ENCODE measurements at places on chromosomes 2 and 18.

GRCh38 chr2:217412277-217412676, 552.4 kb upstream of the TNP1 start:
- DNase-seq: no peak

DNA sequence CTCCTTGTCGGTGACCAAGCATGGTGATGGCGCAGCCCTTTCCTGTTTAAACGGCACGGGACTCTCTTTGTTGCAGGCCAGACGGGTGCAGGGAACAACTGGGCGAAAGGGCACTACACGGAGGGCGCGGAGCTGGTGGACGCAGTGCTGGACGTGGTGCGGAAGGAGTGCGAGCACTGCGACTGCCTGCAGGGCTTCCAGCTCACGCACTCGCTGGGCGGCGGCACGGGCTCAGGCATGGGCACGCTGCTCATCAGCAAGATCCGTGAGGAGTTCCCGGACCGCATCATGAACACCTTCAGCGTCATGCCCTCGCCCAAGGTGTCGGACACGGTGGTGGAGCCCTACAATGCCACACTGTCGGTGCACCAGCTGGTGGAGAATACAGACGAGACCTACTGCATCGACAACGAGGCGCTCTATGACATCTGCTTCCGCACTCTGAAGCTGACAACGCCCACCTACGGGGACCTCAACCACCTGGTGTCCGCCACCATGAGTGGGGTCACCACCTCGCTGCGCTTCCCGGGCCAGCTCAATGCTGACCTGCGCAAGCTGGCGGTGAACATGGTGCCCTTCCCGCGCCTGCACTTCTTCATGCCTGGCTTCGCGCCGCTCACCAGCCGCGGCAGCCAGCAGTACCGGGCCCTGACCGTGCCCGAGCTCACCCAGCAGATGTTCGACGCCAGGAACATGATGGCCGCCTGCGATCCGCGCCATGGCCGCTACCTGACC, 17.1 kb downstream of the TUBB6 start:
- no peak for DNase-seq

DNA sequence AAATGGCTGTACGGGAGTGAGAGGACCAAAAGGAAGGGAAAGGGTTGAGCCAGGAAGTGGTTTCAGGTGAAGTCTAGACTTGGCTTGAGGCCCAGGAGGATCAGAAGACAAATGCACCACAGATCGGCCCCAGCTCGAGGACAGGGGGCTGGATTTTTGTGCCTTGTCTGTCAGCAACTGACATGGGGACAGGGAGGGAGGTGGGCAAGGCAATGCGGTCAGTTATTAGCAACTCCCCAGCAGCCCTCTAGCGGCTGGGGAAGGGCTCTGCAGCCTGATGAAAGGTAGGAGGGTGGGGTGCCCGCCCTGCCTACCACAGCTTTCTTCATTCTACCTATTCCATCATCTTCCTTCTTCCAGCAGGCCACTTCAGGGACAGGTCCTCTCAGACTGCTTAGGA, 50.0 kb downstream of the CPO start:
- DNase-seq: no peak

DNA sequence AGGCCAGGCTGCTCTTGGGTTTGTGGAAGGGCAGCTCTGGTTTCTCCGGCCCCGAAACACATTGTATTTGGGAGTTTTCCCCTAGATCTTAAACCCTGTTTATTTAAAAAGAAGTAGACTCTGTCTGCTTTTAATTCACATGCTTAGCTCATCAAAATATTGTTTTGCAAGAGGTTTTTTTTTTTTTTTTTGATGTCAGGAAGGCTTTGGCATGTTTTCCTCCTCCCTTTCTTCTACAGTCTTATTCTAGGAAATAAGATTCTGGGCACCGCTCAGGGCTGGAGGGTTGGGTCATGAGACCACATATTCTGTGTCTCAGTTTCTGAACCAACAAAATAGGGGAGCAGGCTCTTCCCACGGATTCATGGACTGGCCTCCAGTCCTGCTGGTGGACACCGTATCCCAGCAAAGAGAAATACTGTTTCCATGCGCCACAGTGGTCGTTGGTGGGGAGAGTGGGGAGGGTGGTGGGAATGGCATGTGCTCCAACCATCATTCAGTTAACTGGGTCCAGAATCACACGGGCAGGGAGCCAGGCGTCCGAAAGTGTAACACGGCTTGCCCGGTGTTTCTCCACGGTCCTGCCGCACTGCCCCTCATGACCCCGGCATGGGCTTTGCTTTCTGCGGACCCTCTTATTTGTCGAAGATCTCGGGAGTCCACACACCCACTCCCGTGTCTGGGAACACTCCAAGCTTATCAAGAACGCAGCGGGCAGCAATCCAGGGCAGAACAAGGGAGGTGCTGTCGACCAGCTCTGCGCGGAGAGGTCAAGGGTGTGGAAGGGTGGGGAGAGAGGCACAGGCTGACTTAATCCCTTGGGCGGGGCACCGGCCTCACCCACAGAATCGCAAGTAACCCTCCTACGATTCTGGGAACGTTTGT, 176.7 kb downstream of the GLI2 start:
- no peak for DNase-seq

DNA sequence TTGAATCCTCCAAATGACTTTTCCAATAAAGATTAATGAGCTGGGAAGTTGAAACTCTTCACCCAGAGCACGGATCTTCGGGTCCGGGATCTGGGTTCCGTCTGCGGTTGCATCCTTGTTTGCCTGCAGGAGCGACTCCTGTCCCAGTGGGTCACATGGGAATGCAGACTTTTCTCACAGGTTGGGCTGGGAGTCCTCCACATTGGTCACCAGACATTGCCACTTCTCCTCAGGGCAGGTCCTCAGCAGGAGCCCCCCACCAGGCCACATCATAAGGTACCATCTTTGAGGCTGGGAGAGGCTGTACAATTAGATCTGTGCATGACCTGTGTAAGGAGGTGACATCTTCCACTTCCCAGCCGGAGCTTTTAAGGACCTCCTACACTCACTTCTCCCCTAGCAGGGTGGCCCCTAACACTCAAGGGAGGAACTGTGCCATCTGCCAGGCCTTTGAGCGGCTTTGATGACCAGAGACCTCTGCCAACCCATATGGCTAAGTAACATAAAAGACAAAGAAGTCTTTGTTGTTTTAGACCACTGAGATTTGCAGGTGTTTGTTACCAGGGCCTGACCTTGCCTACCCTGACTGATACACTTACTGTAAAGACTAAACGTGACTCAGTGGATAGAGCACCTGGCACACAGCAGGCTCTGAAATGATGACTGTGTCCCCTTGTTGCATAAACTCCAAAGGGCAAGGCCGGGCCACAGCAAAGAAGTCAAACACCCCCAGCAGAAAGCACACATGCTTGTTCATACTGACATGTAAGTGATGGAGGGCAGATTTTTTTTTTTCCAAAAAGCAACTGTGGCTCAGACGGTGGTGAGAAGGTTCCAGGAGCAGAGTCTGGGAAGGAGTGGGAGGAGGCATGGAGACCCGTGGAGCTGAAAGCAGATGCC, 7.9 kb upstream of the TEX51 start:
- DNase-seq: no peak

GRCh38 chr2:120254178-120254577, 1.5 kb downstream of the RALB start:
- no peak for DNase-seq

- DNase-seq: no peak
Measured at GRCh38 chr2:165872101-165872791, 78.2 kb upstream of the GALNT3 start.

- DNase-seq: no peak
Measured at GRCh38 chr2:224268441-224268840, 133.5 kb downstream of the FAM124B start.

DNA sequence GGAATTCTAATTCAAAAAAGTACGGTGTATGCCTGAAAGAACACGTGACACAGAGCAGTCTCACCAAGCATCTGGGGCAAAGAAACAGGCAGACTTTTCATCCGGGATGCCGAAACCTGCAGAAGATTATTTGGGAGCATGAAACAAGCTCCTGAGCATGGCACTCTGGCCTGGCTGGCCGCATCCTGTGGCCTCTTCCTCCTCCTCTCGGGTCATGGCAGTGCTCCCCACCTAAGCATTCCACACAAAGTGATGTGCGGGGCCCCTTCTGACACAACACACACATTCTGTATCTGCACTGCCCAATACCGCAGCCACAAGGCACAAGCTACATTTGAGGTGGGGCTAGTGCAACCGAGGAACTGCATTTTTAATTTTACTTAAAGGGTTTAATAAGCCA, 380.8 kb downstream of the NBAS start:
- no peak for DNase-seq

- DNase-seq: no peak
Measured at GRCh38 chr18:78559584-78559983, 420.0 kb upstream of the SALL3 start.

- no peak for DNase-seq
Measured at GRCh38 chr2:98736464-98736889, 5.5 kb upstream of the MGAT4A start.
